Activated CD8-positive, alpha-beta memory T cell treated with anti-CD3 and anti-CD28 coated beads, Interleukin-2, amount 50 U/mL, for 48 hours (primary cell): ENCODE measurements at places on chromosomes 12 and 14.

DNA sequence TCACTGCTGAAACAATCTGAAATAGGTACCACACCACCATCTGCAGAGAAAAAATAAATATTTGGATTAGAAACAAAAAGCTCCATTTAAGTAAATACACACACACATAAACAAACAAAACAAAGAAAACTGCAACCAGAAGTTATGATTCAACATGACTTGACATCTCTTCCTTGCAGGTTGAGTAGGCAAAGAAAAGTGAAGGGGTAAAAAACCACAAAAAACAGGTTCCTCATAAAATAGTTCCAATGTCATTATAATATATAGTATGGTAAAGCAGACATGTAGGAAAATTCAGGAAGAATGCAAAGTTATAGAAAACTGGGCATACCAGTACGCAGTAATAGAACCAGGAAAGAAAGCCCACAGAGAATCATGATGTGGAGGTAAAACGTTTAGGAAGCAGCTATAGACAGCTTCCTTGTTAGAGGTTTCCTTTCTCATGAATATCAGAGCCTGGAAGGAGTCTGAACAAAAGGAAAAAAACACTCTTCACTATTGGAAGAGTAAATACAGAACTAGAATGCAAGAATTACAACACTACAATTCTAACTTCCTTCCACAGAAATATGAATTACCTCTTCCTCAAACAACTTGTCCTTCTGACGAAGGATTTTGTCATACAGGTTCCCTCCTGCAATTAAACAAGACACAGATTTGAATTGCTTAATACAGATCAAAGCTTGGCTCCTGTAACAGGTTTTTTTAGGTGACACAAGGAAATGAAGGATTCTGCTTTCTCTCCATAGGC, 6.1 kb downstream of the NEK9 start:
- no peak for DNase-seq

- DNase-seq = no peak
Observed at GRCh38 chr12:2876431-2877046, 435 bp downstream of the FOXM1 start.

DNA sequence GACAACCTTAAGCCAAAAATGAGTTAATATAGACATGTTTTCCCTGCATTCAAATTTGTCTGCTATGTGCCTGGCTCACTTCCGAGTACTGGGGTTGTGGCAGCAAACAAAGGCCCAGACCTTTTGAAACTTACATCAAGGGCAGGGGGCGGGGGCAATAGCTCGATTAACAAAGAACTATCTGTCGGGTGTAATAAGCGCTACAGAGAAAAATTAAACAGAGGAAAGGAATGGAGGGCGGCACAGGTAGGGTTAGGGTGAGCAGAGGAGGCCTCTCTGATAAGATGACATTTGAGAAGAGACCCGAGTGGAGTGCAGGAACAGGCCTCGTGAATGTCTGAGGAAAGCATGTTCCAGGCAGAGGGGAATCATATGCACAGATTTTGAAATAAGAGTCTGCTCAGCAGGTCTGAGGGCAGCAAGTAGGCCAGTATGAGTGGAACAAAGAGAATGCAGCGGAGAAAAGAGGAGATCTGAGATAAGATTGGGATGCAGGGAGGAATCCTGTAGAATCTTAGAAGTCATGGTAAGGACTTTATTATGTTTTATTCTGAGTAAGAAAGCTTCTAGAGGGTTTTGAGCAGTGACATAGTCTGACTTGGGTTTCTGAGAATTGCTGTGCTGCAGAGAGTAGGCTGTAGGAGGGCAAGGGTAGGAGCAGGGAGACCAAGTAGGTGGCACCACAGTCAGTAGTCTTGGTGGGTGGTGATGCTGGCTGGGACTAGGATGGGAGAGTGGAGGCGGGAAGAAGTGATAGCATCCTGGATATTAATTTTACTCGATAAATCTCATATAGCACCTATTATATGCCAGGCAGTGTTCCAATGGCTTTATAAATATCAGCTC, 52.6 kb downstream of the BICDL1 start:
- no peak for DNase-seq

DNA sequence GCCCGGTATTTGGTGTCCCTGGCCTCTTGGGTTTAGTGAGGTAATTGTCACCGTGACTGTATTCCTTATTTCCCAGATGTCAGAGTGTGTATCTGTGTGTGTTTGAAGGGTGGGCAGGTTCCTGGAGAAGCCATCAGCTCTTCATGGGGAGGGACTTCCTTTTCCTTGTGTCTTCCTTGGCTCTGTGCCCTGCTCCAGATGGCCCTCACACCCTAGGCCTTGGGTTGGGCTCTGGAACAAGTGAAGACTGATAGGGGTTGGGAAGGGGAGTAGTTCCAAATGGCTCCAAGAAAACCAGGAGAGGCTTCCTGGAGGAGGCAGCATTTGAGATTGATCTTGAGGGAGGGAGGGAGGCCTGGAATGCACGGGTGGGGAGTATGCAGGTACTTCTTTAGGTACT, 43.8 kb upstream of the PRIMA1 start:
- DNase-seq = no peak

DNA sequence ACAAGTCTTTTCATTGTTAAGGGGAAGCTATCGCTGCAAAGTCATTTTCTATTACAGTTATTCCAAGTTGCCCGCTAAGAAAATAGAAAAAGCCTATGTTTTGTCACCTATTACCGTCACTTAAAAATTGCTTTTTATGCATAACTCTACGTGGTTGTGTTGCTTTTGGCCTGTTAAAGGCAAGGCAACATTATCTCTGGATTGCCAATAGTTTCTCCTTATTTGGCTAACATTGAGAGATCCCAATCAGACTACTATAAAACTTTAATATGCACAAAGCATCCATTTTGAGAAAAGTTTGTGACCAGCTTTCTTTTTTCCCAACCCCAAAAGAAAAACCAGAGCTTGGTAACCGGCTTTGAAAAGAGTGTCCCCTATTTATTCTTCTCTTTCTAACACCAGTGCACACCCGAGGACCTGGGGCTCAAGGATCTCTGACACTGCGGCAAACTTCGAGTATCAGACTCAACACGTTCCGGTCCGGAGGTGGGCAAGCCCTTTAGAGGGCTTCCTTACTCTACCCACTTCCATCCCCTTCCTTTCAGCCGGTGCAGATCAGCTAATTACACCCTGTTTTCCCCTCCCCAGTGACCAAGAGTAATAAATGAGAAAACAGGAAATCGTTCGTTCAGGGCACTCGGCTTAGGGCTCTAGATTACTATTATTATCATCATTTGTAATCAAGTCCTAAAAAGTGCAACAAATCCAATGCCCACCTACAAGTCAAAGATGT, 1.2 kb downstream of the PPP1R12A start:
- peak; percentile 54 for DNase-seq

GRCh38 chr14:68074765-68075381, 255.3 kb downstream of the RAD51B start:
- no peak for DNase-seq

DNA sequence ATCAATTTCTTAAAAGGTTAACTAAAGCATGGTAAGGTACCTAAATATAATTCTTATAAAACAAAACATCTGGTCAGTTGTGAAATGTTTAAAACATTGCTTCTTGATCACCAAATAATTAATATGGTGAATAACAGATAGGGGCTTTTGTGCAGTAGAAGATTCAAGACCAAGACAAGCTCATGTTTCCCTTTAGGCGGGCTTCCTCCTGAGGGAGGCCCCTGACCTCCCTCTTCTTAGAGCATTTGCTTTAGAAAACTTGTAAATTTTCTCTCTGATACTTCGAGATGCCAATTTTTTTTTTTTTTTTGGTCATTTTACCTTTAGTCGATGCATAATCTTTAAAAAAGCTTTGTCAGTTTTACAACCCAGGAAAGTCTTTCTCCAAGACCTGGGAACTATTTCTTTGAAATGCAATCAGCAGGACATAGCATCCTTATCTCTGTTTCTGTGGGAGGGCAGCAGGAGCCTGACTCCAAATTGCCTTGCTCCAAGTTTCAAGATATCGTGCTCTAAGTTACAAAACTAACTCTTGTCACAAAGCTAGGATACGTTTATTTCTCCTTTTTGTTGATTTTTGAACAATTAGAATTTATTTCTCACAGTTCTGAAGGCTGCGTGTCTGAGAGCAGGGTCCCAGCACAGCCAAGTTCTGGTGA, 66.6 kb upstream of the BICD1 start:
- no peak for DNase-seq

- no peak for DNase-seq
Observed at GRCh38 chr12:118959348-118959747, 22.0 kb upstream of the SRRM4 start.

DNA sequence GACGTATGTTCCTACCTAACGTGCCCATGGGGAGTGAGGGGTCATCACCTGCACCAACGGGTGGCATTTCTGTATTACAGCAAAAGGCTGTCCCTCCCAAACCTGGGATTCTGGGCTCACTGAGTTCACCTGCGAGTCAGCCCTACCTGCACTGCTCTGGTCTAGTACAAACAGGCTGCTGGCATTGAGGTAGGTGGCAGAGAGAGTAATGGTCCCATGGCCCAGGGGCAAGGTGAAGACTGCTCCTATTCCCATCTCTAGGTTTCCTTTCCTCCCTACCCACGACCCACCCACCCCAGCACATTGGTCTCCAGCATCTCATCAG, 421 bp downstream of the SUOX start:
- DNase-seq = no peak

- no peak for DNase-seq
Observed at GRCh38 chr12:106073179-106073578, 65.6 kb downstream of the NUAK1 start.

- peak; percentile 61 for DNase-seq
Observed at GRCh38 chr12:1915082-1915968, 3.1 kb downstream of the CACNA2D4 start.

DNA sequence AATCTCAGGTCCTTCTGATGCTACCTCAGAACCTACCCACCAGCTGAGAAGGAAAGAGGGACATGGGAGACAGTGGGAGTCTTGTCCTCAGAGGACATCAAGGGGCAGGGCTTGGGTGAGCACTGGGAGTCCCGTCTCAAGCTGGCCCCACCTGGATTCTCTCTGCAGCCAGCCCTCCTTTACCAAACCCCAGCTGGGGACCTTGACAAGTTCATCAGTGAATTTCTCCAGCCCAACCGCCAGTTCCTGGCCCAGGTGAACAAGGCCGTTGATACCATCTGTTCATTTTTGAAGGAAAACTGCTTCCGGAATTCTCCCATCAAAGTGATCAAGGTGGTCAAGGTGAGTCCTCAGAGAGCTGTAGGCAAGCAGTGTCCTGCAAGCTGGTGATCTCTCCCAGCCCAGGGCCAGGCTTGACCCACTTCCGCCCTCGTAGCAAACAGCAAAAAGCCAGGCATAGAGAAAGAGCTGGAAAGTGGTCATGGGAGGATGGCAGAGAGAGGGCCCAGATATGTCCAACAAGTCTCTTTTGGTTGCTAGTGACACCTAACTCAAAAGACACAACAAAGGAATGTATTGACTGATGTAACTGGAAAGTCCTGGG, 14.2 kb upstream of the OAS2 start:
- DNase-seq = no peak

- no peak for DNase-seq
Observed at GRCh38 chr12:56154246-56154771, 1.9 kb downstream of the MYL6B start.

DNA sequence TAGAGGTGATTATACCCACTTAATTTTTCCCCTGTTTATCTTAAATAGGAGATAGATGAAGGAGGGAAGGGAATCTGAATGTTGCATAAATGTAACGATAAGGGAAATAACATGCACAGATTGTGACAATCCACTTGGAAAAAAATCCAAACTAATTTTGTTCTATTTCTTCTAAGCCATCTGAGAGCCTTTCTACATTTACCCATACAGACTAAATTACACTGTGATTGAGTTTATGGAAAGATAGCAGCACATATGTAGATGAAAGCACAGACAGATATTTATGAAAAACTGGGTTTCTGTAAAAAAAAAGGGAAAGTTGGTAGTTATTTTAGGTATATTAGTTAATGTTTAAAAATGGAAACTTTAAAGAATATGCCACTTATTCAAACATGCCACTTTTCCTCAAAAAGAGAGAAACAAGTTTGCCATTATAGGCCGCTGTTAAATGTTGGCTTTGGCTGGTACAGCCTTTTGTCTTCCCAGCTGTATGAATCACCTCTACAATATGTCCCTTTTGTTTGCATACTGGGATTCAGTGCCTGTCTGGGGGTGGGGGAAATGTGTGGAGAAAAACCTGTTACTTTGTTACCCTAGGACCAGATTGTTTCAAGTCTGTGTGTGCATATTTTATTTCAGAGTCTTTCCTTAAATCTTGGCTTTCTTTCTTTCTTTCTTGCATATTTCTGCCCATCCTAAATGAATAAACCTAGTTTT, 470.2 kb upstream of the LMO3 start:
- DNase-seq = no peak

GRCh38 chr12:54384591-54385041, at the start of gene ZNF385A:
ZNF385A (minus strand) TSS chr12:54384733; CDS start chr12:54384514, 219 bp downstream.
- DNase-seq = no peak

GRCh38 chr14:61847861-61848260, 85.6 kb downstream of the SNAPC1 start:
- no peak for DNase-seq

DNA sequence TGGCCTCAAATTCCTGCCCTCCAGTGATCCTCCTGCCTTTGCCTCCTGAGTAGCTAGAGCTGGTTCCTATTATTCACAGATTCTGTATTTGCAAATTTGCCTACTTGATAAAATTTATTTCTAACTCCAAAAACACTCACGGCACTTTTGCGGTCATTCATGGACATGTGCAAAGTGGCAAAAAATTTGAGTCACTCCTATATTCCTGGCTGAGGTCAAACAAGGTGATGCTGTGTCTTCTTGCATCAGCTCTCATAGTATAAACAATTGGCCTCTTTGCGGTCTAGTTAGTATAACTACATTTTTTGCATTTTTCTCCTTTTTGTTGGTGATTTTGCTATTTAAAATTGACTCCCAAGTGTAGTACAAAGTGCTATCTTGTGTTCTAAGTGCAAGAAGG, 24.7 kb downstream of the ATF1 start:
- DNase-seq = no peak

GRCh38 chr14:54253195-54253947, 143.4 kb upstream of the CDKN3 start:
- peak; percentile 53 for DNase-seq

DNA sequence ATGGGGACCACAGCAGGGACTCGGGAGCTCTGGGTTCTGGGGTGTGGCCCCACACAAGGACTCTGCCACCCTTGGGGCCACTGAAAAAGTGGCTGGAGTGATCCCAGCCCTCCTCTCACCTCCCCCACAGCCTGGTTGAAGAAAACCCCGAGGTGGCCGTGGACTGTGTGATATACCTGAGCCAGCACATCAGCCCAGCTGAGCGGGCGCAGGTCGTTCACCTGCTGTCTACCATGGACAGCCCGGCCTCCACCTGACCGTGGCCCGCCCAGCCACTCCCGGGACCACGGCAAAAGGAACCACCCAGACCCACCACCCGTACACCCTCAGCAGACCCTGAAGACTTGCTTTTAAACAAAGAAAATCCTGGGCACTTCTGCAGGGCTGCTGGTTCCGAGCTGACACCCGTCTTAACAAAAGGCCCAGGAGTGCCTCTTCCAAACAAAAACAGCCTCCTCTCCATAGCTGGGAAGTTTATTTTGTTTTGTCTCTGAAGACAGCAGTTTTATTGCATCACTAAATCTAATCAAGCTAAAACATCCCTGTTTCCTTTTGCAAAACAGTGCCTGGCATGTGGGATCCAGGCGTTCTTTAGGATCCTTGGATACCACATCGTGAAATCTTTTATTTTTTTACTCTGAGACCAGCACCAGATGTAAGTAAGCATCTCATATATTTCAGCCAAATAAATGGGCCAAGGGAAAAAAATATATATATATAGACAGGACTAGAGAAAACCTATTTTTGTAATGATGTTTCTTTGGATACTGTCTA, 42.8 kb downstream of the FOXN4 start:
- no peak for DNase-seq
